MG63 (cell line): ENCODE measurements at places on chromosomes 12 and 14.

GRCh38 chr12:10365696-10366405, 24.0 kb downstream of the KLRK1 start:
- no peak for DNase-seq

DNA sequence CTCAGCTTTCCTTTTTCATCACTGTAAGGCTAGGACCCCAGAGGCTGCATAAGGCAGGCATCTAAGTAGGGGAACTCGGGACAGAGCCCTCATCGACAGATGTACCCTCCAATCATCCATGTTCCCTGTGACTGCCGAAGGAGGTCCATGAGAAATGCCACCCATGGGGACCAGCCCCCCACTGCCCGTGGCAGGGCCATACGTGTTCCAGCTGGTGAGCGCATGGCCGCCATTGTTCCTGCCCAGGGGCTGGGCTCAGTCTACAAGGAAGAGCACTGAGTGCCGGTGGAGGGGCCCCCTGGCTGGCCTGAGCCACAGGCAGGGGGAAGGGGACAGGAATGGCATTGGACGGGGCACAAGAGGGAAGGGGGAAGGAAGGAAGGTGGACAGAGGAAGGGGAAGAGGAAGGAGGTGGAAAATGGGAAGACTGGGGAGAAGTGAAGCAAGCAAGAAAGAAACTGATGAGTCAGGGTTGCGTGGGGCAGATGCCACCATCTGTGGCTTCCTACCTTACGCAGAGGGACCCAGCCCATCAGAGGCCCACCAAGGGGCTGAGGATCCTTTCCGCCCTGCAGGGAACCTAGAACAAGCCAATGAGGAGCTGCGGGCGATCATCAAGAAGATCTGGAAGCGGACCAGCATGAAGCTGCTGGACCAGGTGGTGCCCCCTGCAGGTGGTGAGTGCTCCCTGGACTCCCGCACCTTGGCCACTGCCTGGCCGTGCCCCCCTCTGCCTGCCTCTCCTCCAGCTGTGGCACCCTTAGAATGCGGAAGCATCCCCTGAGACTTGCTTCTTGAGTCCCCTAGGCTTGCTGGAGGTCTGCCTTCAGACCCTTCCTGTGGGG, 120.6 kb upstream of the FKBP4 start:
- DNase-seq, result no peak

- no peak for DNase-seq
These were observed 35.0 kb upstream of the PLEK2 start for GRCh38 chr14:67447033-67447381.

DNA sequence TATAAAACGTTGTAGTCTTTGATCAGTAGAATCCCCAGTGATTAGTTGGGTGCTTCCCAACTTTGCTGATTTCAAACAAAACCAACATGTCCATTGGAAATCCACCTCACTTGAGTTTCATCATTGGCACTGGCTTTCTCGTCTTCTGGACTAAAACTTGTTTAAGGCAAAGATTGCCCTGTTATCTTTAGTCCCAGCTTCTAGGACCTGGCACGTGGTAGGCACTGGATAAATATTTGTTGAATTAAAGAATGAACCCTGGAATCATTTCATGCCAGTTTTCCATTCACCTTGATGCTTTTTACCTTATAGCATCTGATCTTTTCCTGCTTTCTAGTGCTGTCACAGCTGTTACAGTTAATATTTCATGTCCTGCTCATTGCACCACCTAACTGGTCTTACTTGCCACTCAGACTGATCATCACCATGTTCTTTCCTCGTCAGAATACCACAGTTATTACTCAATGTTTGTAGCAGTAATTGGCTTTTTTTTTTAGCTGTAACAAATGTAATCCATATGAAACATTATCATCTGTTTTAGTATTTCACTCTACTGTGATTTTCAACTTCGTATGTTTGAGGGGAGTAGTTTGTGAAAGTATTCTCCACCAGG, 7.3 kb upstream of the C12orf50 start:
- no peak for DNase-seq

DNA sequence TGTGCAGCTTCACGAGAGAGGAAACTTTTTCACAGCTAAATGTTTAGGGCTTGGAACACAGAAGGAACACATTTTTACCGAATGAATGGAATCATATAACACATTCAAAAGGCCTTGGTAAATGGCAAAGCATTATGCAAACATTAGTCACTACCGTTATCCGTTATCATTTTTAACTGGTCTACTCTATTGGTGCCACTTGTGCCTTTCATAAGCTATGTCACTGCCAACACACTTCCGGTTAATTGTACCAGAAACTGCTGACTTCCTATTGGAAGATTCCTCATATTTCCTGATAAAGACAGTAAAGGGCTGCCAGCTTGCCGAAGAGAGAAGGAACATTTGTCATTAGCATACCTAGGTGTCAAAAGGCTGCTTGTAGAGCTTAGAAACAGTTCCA, 169.2 kb downstream of the APAF1 start:
- no peak for DNase-seq

GRCh38 chr14:32669391-32669790, 269.3 kb upstream of the NPAS3 start:
- DNase-seq, result no peak

GRCh38 chr12:12985817-12986408, 14.2 kb downstream of the HEBP1 start:
- peak; percentile 9 for DNase-seq

- DNase-seq, result no peak
These were observed 91.9 kb downstream of the TMEM30B start for GRCh38 chr14:61188978-61189808.

GRCh38 chr12:60345442-60345841, 749.6 kb downstream of the SLC16A7 start:
- DNase-seq, result no peak

DNA sequence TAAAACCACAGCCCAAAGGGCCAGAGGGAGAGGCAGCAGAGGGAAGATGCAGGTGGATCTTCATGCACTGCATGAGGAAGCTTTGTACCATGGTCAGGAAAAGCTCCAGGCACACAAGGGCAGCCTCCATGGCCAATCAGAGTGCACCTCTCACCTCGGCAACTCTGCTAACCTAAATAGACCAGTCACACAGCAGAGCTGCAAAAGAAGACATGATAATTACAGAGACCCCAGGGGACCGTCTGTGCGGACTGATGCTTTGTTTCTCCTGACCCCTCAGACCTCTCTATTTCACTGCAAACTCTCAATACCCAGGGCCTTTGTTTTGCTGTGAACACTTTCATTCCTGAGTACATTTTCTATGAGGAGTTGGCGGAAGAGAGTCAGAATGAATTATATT, 10.7 kb upstream of the TCL1B start:
- no peak for DNase-seq

DNA sequence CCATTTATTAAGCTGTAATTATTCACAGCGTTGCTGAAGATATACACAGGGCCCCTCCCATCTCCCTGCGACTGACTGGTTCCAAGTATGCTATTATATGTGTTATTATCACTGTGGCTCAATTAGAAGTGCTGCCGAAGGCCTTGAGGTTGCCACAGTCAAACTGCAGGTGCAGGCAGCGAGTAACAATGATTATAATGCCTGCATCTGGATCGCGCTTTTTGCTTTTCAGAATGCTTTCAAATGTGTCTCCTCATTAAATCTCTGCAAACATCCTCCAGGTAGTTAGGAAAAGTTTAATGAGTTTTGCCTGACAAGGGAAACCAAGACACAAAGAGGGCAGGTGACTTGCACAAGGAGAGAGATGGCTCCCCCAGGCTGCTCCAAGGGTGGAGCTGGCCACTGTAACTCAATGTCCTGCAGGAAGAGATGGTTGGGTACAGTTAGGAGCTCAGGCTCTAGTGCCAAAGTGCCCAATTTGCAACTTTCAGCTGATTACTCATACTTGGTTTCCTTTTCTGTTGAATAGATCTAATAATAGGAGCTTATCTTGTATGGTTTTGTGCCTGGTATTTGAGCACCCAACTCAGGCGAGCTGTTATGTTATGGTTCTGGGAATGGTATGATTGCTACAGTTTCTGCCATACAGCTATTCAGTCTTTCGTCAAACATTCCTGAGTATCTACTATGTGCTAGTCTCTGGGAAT, 1.7 kb upstream of the SYNE3 start:
- DNase-seq, result no peak

GRCh38 chr12:11885261-11886038, 185.3 kb upstream of the BCL2L14 start:
- no peak for DNase-seq

DNA sequence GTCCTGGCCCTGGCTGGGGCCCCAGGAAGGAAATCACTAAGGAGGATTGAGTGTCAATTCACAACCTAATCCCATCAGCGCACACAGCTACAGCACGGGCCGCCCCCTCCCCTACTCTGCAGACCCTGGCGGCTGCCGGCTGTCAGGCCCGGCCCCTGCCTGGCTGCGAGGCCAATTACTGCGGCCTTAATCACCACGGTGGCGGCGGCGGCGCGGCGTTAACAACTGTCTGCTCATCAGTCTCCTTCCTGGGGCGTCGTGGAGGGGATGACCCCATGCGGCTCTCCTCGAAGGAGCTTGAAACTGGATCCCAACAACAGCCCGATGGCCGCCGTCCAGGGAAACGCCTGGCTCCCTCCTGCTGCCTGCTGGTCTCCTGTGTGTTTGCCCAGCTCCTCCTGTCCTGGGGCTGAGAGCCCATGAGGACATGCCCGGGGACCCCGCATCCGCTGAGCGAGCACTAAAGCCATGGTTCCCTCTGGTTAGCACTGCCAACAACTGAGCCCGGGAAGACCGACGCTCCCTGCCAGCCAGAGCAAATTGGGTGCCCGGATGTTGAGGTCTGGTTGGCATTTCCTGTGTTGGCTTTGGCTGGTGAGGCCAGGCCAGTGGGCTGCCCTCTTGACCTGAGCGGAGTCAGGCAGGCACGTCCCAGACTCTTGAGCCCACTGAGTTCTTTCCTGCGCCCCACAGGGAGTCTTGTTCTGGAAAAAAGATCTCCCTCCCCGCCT, 21.8 kb upstream of the EIF2B2 start:
- peak; percentile 97 for DNase-seq

DNA sequence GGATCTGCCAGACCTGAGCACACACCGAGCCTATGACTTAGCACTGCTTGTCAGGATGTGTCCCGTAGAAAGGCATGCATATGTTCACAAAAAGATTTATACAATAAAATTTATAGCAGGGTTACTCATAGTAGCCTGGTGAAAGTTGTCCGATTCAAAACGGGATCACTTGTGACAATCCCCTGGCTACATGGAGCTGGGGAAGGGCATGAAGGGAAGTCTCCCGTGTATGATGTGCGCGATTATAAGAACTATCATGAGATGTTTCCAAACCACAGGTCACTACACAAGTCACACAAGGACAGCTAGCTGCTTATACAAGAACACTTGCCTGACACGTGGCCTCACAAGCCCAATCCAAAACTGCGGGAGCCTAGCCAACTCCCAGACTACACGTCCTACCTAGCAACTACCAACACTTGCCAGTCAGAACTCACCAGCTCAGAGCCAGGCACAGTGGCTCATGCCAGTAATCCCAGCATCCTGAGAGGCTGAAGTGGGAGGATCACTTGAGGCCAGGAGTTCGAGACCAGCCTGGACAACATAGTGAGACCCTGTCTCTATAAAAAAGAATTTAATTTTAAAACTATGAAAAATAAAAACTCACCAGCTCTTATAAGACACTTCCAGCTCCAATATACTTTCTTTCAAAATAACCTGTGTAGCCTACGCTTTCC, 7.5 kb upstream of the CDCA4 start:
- peak; percentile 70 for DNase-seq

GRCh38 chr12:74365178-74365964, 172.3 kb upstream of the ATXN7L3B start:
- DNase-seq, result peak; percentile 43

DNA sequence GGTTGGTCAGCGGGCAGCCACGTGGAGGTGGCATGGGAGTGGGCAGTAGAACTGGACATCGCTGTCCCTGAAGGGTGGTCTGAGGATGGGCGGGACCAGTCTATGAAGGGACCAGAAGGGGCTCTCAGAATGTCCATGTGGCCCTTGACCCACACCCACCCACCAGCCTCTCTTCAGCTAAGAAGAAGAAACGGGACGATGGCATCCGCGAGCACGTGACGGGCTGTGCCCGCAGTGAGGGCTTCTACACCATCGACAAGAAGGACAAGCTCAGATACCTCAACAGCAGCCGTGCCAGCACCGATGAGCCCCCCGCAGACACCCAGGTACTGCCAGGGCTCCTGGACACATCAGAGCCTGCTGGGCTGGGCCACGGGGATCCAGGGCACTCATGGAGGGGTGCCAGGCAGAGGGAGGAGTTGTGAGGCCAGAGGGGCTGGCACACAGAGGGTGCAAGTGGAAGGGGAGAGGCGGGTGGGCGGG, 21.3 kb downstream of the SETD1B start:
- no peak for DNase-seq

GRCh38 chr14:33556382-33557121, 394.3 kb downstream of the EGLN3 start:
- DNase-seq, result no peak

DNA sequence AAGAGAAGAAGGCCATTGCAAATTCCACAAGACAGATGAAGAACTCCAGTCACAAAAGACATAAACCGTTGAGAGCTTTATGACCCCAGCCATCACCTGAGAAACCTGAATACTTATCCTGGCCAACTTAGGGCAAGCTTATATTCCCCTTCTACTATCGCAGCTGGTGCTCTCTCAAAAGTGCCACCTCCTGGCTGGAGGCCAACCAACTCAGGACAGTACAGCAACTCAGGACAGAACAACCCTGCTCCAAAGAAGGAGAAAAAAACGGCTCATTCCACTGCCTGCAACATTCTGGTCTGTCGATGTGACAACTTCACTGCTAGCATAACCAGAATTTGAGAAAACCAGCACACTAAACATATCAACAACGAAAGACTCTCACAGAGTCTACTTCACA, 9.7 kb upstream of the KRT6B start:
- DNase-seq, result no peak

GRCh38 chr12:70354787-70355186, 11.3 kb upstream of the KCNMB4 start:
- DNase-seq, result no peak

- DNase-seq, result no peak
These were observed 173.0 kb downstream of the STXBP6 start for GRCh38 chr14:24876996-24877395.

- DNase-seq, result no peak
These were observed 32.0 kb downstream of the NRXN3 start for GRCh38 chr14:78202163-78202562.

- no peak for DNase-seq
These were observed 36.6 kb downstream of the TSPAN9 start for GRCh38 chr12:3113671-3114325.

GRCh38 chr14:65558363-65558762, 145.8 kb downstream of the FUT8 start:
- no peak for DNase-seq

- no peak for DNase-seq
These were observed 91.3 kb downstream of the KCNA5 start for GRCh38 chr12:5134861-5135525.
